DMS153 (cell line): ENCODE measurements at places on chromosomes 4 and X.

DNA sequence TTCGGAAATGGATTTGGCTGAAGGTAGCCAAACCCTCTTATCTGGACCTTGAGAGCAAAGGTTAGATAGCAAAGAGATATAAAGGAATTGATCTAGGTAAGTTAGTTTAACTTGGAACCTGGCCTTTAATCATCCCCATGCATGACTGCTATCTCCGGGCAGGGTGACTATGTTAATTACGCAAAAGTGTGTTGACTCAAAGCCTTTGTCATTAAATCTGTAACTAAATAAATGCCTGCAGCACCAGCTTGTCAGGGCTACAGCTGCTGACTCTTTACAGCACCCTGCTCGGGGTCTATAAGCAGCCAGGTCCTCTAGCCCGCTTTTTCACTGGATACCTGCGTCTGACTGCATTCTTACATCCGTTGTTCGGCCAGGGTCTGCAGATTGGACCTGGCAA is 201.7 kb downstream of the TBCK start:
- DNase-seq: no peak

DNA sequence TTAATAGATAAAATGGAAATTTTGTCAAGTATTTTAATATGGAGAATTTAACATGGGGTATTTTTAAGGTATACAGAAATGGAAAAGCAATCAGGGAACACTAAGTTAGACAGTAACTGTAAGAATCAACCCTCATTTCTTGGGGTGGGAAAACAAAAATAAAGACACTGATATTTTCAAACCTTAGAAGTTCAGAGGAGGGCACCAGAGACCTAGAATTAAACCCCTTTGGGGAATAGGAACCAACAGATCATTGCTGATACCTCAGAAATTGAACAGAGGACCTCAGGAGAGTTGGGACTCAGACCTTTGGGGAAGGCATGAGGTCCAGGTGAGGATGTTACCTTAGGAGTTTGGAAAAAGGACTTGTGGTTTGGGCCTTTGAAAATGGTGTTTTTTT is 435.6 kb downstream of the TMA16 start:
- no peak for DNase-seq

- no peak for DNase-seq
These were observed 145.9 kb downstream of the MID1 start for GRCh38 chrX:10474510-10474909.

GRCh38 chr4:113636877-113637276 is 124.7 kb downstream of the CAMK2D start:
- no peak for DNase-seq

DNA sequence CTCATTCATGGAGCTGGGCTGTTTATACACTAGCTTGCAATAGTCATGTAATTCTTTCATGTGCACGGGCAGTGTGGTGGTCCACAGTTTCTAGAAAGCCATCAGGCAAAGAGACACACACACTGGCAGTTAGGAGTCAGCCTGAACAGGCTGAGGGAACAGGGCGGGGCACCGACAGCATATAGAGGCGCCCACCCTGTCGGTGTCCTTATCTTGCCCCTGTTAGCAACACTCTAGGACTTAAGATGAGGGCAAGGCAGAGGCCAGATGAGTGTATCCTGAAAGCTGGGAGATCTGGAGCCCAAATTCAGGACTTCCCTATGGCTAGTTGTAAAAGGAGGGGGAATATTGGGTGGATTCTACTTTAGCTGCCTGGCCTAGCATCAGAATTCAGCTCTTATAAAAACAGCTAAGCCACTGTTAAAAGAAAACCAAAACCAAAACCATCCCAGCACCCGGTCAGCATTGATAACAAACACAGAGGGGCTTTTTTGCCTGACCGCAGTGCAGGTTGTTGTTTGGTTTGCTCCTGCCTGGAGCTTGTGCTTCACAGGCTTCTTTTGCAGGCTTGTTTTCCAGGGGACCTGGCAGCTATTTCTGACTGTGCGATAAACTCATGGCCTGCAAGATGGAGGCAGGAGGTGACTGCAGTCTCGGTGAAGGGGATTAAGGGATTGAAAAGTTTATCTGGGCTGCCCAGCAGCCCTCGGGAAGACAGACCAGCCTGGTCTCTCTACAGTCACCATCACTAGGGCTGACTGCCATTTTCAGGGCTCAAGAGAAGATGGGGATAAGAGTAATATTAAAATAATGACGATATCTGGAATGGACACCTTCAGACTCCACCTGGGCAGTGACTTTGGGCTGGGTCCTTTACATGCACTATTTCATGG is 638.9 kb downstream of the MID1IP1 start:
- DNase-seq: no peak

GRCh38 chr4:176548571-176548970 is 228.8 kb downstream of the SPCS3 start:
- no peak for DNase-seq

- no peak for DNase-seq
These were observed 24.5 kb downstream of the TMSB4X start for GRCh38 chrX:12999422-12999821.

DNA sequence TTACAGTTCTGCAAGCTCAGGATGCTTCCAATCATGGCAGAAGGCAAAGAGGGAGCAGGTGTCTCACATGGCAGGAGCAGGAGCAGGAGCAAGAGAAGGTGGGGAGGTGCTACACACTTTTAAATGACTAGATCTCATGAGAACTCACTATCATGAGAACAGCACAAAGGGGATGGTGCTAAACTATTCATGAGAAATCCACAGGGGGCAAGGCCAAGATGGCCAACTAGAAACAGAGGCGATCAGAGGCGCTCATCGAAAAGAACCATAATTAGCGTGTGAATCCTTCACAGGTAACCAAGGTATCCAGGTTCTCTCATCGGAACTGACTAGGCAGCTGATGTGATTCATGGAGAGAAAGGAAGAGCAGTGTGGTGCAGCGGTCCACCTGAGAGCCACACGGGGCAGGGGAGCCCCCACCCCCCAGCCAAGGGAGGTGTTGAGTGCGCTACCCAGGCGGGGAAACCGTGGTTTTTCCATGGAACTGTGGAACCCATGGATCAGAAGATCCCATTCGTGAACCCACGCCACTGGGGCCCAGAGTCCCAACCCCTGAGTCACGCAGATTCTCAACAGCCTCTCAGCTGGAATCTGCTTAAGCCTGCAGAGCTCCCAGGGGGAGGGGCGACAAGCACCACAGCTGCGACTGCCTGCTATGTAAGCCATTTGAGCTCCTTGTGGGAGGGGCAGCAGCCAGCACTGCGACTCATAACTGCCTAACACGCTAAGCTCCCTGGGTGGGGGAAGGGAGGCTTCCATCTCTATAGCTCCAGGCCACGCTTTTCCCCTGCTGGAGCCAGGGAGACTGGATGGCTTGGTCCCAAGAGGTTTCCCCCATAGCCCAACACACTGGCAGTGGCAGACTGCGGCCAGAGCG is 46.7 kb downstream of the FGF16 start:
- DNase-seq: peak; percentile 4

- DNase-seq: no peak
These were observed 9.9 kb downstream of the TACC3 start for GRCh38 chr4:1731180-1731579.

- peak; percentile 80 for DNase-seq
These were observed at the start of gene PDLIM5 for GRCh38 chr4:94451695-94452475. PDLIM5 (plus strand) TSS chr4:94451942; CDS start chr4:94455289, 3,347 bp downstream.

DNA sequence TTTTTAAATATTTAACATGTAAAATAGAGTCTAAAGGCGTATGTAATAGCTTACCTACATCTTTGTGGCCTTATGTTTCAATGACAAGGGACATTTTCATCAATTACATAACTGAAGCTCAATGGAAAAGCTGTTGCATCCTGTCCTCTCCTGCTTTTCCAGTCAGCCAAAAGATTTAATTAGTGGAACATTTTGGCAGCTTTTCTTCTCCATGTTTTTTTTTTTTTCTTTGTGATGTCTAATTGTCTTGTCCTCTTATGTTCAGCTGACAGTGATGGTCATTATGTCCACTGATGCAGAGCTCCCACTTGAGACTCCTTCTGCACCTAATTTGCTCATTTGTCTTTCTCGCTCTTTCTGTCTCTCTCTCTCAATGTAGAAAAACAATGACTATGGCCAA is 422.2 kb downstream of the GABRG1 start:
- DNase-seq: no peak

GRCh38 chr4:140331876-140332275 is 41.6 kb upstream of the SCOC start:
- no peak for DNase-seq

DNA sequence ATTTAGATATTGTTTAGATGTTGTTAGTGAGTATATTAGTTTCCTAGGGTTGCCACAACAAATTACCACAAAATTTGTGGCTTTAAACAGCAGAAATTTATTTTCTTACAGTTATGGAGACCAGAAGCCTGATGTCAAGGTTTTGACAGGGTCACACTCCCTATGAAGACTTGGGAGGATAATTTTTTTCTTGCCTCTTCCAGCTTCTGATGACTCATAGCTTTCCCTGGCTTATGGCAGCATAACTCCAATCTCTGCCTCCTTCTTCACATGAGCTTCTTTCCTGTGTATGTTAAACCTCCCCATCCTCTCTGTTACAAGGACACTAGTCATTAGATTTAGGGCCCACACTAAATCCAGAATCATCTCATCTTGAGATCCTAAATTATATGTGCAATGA is 20.9 kb upstream of the RAB40A start:
- no peak for DNase-seq

- peak; percentile 12 for DNase-seq
These were observed 1.1 kb upstream of the AP1S2 start for GRCh38 chrX:15855568-15856221.

- DNase-seq: no peak
These were observed 83.3 kb upstream of the VCX2 start for GRCh38 chrX:8254401-8254800.

GRCh38 chr4:126874533-126874932 is 758.2 kb upstream of the INTU start:
- no peak for DNase-seq
